A549 treated with Hydrocortisone at 1 μM for 4 hours (cell line): ENCODE measurements at places on chromosomes 5 and 9. TPM values are rescaled to one million over a fixed set of nuclear protein-coding genes. Genes with fewer than 3 reads are reported as not detected.

TAF1L gene
- 0.01 TPM in 1 of 5 replicates, not detected in the others for total RNA-seq

NR4A3 gene
- total RNA-seq = 1.7 to 2.3 TPM (median 2.0 TPM) in 5 replicates

IFNA2 gene
- not detected in 5 replicates for total RNA-seq

TNC gene
- total RNA-seq = 0.42 to 1.8 TPM (median 0.87 TPM) in 5 replicates

CTNNAL1 gene
- 44.7 to 57.0 TPM (median 53.3 TPM) in 5 replicates for total RNA-seq

ADAMTS12 gene
- 6.1 to 7.8 TPM (median 7.3 TPM) in 5 replicates for total RNA-seq

LHFPL2 gene
- 50.1 to 80.2 TPM (median 66.5 TPM) in 5 replicates for total RNA-seq

COL27A1 gene
- total RNA-seq = 8.2 to 9.9 TPM (median 8.2 TPM) in 5 replicates

PCDHA9 gene
- not detected in 5 replicates for total RNA-seq

LHX6 gene
- total RNA-seq = 2.4 to 3.2 TPM (median 2.6 TPM) in 5 replicates

RNF183 gene
- total RNA-seq = not detected in 5 replicates

VLDLR gene
- 16.3 to 23.6 TPM (median 19.0 TPM) in 5 replicates for total RNA-seq

CA9 gene
- 4.3 to 7.6 TPM (median 7.1 TPM) in 5 replicates for total RNA-seq

THBS4 gene
- 0.03 to 0.23 TPM (median 0.14 TPM) in 5 replicates for total RNA-seq

MAT2B gene
- 41.0 to 52.8 TPM (median 45.6 TPM) in 5 replicates for total RNA-seq

MARCHF3 gene
- total RNA-seq = 0.82 to 1.2 TPM (median 0.97 TPM) in 5 replicates

RNF20 gene
- total RNA-seq = 19.2 to 29.2 TPM (median 20.2 TPM) in 5 replicates

LRRC70 gene
- 0.08 to 0.22 TPM (median 0.15 TPM) in 3 of 5 replicates, not detected in the others for total RNA-seq

TEX48 gene
- not detected in 5 replicates for total RNA-seq

FSTL4 gene
- total RNA-seq = 4.3 to 6.4 TPM (median 4.6 TPM) in 5 replicates

TRIM7 gene
- total RNA-seq = 29.9 to 42.8 TPM (median 40.5 TPM) in 5 replicates

SOHLH1 gene
- total RNA-seq = 0.09 to 0.12 TPM in 2 of 5 replicates, not detected in the others

C7 gene
- total RNA-seq = not detected in 5 replicates

MARCHF6 gene
- 57.4 to 78.1 TPM (median 65.3 TPM) in 5 replicates for total RNA-seq

BNC2 gene
- total RNA-seq = 4.9 to 7.1 TPM (median 5.8 TPM) in 5 replicates

SLC6A19 gene
- total RNA-seq = 0.33 to 0.40 TPM (median 0.37 TPM) in 5 replicates

CENPP gene
- total RNA-seq = 6.8 to 7.9 TPM (median 7.0 TPM) in 5 replicates
